ENCODE measurements at places on chromosomes 12 and 14.
A peak's percentile ranks its signal among the peaks of the same experiment; 100 is the strongest.

GRCh38 chr12:2337031-2338010 is 284.5 kb downstream of the CACNA1C start:
- DNase-seq: no peak

GRCh38 chr12:6471989-6472360 is 1.5 kb upstream of the VAMP1 start:
- DNase-seq: peak; percentile 92

- DNase-seq: peak; percentile 63
Observed at GRCh38 chr12:66860752-66861750, 182.2 kb upstream of the GRIP1 start.

DNA sequence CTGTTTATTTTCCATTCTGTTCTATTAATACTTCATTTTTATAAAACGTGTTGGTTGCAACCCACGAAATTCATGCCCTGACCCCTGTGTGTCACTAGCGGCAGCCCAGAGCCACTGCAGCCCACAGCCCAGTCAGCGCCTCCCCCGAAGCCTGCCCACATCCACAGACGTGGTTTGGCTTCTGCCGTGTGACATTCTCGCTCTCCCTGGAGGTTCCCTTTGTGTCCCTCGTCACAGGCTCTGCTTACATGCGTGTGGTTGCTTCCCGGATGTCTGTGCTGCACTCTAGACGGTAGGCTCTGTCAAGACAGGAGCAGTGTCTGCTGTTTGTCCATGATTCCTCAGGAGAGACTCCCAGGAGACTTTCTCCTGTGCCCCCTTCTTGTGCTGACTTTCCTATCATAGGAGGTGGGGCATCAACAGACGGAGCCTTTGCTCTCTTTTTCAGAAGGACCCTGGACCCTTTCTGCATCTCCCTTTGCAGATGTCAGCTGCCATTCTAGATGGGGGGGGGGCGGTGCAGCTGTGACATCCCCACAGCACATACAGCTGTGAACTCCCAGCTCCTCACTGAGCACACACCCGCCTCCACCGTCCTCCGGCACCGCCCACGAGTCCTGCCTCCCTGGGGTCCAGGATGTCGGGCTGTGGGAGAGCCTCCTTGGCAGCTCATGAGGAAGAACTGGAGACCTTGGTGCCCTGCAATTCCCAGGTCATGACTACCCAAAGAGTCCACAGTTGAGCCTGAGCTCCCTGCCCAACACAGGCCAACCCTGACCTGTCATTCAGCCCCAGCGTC is 36.8 kb upstream of the PIWIL1 start:
- DNase-seq: no peak

- no peak for DNase-seq
Observed at GRCh38 chr12:59446116-59446515, 149.7 kb upstream of the SLC16A7 start.

- DNase-seq: no peak
Observed at GRCh38 chr14:102234331-102235264, 70.4 kb downstream of the MOK start.

DNA sequence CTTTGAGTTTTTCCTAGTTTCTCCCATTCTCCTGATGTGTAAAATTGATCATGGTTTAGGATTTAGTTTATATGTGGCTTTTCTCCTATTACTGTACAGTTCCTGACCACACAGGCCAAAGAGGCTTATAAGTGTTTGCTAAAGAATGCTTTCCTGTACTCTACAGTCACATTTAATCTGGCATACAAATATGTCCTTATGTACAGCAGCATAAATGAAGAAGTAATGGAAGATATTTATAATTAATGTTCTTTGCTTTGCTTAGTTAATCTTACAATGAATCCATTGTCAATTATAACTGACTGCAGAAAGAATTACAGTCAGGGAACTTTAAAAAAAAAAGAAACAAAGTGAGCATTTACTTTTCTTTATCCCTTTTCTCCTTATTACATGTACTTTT is 293.9 kb downstream of the KCNC2 start:
- no peak for DNase-seq

DNA sequence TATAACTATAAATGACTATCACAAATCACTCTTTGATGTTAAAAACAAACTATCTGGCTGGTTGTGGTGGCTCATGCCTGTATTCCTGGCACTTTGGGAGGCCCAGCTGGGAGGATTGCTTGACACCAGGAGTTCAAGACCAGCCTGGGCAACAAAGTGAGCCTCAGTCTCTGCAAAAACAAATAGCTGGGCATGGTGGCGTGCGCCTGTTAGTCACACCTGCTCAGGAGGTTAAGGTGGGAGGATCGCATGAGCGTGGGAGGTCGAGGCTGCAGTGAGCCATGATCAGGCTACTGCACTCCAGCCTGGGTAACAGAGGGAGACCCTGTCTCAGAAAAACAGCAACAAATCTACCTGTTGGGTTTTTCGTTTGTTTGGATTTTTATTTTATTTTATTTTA is 5.4 kb downstream of the TXNRD1 start:
- DNase-seq: no peak

GRCh38 chr14:80605536-80605935 is 336.0 kb downstream of the CEP128 start:
- no peak for DNase-seq

- peak; percentile 26 for DNase-seq
Observed at GRCh38 chr14:58151133-58152013, 640 bp downstream of the ARMH4 start.

DNA sequence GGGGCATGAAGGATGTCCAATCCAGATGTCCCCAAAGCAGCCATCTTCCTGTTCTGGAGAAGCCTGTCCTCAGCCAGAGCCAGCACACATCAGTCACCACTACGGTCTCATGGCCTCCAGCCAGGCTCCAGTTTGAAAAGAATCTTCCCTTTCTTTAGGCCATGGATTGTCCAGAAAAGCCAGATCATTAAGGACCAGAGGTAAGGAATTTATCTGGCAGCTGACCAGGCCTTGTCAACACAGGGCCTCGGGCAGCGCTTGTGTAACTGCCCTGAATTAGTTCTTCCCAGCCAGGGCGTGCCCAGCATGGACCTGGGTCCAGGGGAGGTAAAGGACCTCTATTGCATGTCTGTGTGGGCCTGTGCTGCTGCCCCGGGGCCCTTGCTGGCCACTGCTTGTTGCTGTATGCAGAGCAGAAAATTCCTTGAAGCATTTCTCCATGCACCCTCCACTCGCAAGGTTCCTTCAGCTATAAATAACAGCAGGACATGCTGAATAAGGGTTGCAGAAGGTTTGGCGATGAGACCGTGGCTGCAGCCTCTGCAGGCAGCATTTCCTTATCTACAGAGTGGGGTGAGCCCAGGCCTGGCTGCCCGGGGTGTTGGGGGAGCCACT is 21.7 kb upstream of the VPS37B start:
- peak; percentile 70 for DNase-seq

DNA sequence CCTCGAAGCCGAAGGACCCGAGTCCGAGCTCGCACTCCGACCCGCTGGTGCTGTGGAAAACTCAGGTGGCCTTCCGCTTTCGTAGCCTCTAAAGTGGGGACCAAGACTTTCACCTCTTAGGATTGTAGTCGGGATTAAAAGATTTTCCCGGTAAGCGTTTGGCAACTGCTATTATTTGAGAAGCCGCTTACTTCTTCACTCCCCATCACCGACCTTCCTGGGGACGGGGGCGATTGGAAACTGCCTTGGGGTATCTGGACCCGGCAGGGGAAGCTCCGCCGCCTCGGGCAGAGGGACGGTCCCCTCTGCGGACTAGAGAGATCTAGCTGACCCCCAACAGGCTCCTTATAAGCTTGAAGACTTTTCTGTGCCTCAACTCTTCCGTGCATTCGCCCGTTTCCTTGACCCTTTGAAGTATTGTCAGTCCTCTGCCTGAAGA is 659 bp downstream of the TRAFD1 start:
- no peak for DNase-seq

- DNase-seq: no peak
Observed at GRCh38 chr12:18363321-18363720, 102.0 kb downstream of the PIK3C2G start.

GRCh38 chr14:53532853-53533252 is 379.7 kb upstream of the DDHD1 start:
- DNase-seq: no peak

DNA sequence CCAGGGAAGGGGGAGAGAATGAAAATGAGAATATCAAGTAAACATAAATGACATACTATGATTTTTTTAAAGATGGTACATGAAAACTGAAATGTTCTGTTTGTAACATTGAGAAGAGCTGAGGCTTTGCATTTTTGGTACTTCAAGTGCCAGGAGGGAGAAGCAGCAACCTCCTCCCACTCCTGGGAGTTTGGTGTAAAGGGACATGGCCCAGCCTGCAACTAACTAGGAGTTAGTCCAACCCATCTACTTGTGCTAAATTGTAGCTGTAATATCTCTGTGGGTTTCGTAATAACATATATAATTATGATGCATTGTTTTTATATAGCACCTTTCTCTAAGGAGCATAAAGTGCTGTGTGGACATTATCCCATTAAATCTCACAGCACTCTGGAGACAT is 517.5 kb downstream of the NELL2 start:
- DNase-seq: no peak

Data from epithelial cell of esophagus (primary cell).